ENCODE measurements at places on chromosomes 5 and 9.

GRCh38 chr5:15823398-15823797 lies 323.4 kb downstream of the FBXL7 start:
- DNase-seq = no peak

GRCh38 chr5:133236976-133237375 lies 185.2 kb downstream of the HSPA4 start:
- DNase-seq = no peak

DNA sequence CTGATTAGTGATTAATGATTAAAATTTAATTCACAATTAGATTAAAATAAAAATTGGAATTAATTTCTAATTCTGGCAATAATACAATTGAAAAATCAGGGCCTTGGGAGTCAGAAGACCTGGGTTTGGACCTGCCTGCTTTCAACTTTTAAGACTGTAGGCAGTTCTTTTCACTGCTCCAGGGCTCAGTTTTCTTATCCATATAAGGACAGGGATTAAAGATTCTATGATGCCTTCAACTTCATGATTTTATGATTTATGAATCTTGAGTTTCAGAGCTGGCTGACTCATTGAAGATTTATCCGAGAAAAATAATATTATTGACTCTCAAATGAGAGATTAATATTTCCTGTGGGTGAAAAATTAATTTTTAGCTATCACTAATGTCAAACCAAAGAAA lies 208.6 kb upstream of the ANKH start:
- DNase-seq = no peak

- no peak for DNase-seq
These were observed 65.7 kb upstream of the EQTN start for GRCh38 chr9:27362447-27363210.

DNA sequence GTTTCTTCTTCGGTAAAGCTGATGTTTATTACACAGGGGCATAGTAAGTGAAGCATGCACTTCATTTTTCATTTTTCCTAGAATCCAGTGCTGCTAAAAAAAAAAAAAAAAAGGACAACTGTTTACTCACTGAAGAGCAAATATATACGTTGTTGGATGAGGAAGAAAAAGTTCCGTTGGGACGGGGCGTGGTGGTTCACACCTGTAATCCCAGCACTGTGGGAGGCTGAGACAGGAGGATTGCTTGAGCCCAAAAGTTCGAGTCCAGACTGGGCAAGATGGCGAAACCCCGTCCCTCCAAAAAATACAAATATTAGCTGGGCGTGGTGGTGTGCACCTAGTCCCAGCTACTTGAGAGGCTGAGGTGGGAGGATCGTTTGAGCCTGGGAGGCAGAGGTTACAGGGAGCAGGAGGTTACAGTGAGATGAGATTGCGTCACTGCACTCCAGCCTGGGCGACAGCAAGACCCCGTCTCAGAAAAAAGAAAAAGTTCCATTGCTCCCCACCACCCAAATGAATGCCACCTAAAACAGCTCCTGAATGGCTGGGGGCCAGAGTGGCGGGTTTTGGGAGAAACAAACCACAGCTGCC lies 60.1 kb upstream of the GNE start:
- no peak for DNase-seq

DNA sequence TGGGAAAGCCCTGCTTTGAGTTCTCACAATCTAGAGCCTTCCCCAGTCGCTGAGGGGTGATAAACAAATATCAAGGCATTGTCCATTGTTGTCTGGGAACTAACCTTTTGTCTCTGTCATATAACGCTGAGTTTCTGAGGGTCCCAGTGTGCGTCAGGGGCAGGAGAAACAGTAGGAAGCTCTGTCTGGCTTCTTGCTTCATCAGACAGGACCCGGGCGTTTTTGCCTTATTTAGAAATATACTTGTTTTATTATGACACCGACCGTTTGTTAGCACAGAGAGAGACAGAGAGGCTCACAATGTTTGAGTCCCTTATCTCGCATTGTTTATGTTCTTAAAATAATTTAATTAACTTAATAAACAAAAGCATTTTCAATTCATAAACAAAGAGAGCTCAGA lies 204.9 kb upstream of the GAS1 start:
- no peak for DNase-seq

- no peak for DNase-seq
These were observed 3.1 kb upstream of the SLC27A6 start for GRCh38 chr5:128962211-128962610.

DNA sequence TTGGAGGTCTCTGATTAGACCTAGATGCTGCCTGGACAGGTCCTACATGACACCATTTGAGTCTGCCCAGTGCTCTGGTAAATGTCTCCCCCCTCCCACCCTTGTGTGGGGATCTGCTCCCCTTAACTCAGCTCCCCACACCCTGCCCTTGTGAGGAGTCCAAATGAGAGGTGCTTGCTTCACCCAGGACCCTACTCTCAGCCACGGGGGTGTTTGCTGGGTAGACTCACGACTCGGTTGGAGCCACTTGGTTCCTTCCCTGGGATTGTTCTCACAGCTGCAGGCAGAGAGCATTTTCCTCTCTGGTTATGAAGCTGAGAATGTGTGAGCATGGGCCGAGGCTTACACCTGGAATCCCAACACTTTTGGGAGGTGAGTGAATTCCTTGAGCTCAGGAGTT lies 204.7 kb downstream of the CDK5RAP2 start:
- DNase-seq = no peak

- DNase-seq = no peak
These were observed 246.3 kb upstream of the EFNA5 start for GRCh38 chr5:107916731-107917725.

DNA sequence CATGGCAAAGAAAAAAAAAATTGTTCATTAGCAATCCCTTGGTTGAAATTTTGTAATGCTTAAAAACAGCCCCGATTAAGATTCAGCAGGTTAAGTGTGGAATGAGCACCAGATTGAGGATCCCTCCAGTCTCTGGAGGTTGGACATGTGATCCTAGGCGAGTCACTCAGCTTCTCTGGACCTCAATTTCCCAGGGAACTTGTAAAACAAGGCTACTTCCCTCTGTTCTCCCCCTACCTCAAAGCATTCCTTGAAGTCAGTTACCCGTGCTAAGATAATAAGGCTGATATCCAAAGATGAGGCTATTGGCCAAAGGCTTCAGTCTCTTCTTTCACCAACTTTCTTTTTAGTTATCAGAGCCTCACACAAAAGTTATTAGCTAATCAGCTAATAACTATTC lies 2.9 kb downstream of the KLHL3 start:
- no peak for DNase-seq

GRCh38 chr5:135091286-135091685 lies 57.3 kb upstream of the PITX1 start:
- DNase-seq = no peak

- no peak for DNase-seq
These were observed 811.2 kb downstream of the BRINP1 start for GRCh38 chr9:118558026-118558425.

DNA sequence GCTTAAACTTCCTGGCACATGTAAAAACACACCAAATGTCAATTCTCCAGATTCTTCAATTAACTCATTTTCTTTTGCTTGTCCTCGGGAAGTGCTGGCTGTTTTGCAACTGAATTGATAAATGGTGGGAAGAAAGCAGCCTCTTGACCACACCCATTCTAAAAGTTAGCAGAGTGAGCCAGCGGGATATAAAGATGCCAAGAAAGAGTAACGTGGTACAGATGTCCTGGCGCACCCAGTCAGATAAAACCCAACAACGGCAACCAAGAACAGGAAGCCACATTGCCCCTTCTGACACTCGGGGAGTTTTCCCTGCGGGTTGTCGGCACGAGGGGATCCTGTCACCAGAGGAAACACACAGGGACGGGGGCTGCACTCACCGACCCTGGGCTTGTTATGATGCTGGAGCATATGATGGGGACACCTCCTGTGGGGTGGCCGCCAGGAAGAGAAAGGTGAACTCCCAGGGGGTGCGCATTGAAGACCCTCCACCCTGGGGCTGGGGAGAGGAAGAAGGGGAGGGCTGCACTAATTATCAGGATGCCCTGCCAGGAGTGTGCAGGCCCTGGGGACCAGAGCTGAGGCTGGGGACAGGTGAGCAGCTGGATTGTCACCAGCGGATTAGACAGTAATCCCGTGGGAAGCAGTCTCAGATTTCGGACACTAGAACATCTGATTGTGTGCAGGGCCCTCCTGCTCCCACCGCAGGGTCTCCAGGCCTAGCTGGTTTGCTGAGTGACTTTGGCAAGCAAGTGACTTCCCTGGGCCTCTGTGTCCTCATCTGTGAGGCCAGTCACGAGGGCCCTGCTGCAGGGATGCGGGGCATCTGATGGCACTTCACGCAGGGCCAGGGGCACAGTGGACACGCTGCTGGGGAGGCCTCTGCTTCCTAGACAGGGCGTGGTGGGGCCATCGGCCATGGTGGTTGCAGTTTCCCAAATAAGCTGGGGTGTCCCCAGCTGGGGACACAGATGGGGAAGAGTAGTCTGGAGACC lies 59.2 kb downstream of the CRB2 start:
- no peak for DNase-seq

- DNase-seq = no peak
These were observed 115.9 kb downstream of the PIK3R1 start for GRCh38 chr5:68331192-68332079.

DNA sequence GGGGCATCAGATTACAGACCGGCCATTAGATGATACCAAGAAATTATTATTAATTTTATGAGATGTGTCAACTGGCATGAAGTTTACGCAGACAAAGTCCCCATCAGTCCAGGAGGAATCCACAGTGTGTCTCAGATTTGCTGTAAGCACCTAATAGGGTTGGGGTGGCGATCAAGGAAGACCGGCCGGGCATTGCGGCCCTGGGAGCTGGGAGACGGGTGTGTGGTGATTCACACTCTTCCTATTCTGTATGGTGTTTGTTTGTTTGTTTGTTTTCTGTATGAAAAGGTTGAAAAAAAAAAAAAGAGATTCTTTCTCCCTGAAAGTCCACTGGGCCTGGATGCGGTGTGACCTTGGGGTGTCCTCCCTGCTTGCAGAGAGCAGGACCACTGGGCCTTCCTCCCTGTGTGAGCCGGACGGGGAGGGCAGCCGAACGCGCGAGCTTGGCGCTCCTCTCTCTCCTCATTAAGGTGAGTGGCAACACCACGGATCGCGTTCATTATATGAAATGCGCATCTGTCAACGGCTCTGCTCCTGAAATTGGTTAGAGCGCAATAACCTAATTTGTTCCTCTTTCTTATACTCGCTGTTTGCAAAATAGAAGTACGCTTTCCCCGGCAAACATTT lies 15.1 kb downstream of the RASGEF1C start:
- no peak for DNase-seq

GRCh38 chr5:39194466-39195136 lies 24.8 kb downstream of the FYB1 start:
- no peak for DNase-seq

GRCh38 chr9:93218161-93218560 lies 34.2 kb downstream of the WNK2 start:
- DNase-seq = no peak

- no peak for DNase-seq
These were observed 780.1 kb upstream of the DMAC1 start for GRCh38 chr9:8579661-8580060.

- DNase-seq = no peak
These were observed 46.8 kb upstream of the ELL2 start for GRCh38 chr5:96008487-96008886.

DNA sequence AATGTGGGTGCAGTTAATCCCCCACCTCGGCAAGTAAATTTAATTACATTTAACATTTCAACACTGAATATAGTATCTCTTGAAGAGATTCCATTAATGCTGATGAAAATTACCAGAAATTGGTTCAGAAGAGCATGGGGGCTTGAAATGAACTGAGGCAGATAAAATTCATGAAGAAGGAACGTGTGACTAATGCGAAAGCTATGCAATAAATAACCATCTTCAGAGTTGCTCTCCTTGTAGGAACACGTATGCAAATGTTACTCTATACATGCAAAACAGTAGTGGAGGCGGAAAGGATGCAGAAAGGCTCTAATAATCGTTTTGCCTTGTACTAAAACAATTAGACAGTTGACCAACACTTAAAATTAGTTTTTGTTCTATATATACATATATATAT lies 320.2 kb downstream of the CTNND2 start:
- DNase-seq = no peak

GRCh38 chr5:133924221-133924920 lies 44.1 kb downstream of the C5orf15 start:
- DNase-seq = no peak

- no peak for DNase-seq
These were observed 4.9 kb downstream of the TIGD6 start for GRCh38 chr5:149995385-149996204.

- peak; percentile 20 for DNase-seq
These were observed 1.2 kb downstream of the G3BP1 start for GRCh38 chr5:151772846-151773561.

- DNase-seq = peak; percentile 63
These were observed 2.6 kb upstream of the NFIL3 start for GRCh38 chr9:91426123-91426745.

DNA sequence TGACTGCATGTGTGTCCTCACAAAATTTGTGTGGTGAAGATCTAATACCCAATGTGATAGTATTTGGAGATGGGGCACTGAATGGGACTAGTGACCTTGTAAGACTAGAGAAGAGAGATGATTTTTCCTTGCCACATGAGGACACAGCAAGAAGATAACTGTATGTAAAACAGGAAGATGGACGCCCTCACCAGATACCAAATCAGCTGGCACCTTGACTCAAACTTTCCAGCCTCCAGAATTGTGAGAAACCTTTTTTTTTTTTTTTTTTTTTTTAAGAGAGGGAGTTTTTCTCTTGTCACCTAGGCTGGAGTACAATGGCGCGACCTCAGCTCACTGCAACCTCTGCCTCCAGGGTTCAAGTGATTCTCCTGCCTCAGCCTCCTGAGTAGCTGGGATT lies 40.3 kb downstream of the UBTD2 start:
- no peak for DNase-seq

GRCh38 chr5:171306166-171306565 lies 2.9 kb upstream of the TLX3 start:
- no peak for DNase-seq

DNA sequence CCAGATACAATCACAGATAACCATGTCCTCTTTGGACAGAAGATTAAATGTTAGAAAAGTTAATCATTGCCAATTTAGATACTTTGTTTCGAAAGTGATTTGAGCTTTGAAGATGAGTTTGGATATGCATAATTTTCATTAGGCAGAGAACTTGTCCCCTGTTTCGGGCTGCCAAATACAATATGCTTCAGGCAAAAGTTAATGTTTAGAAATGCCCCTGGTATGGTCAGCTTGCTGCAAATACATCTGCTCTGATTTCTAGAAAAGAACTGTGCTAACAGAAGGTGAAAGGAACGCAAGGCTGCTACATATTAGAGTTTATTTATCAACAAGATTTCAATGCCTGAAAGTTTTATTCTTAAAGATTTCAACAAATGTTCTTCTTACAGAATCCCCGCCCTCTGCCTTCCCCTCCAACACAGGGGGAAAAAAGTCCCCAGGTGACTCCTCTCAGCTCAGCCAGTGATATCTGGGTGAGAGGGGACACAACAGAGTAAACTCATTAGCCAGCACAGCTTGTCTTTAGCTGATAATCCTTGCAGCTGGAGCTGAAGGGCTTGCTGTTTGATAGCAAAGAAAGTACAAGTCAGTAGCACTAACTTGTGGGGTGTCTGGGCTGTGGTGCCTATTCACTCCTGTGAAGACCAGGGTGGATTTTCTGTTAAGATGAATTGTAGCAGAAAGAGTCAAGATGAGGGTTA lies 435.7 kb downstream of the DMAC1 start:
- DNase-seq = no peak

GRCh38 chr5:155554500-155554899 lies 540.9 kb downstream of the KIF4B start:
- no peak for DNase-seq

Measured in CD4-positive, alpha-beta T cell treated with Interleukin-4 for 1 hour (primary cell).